ENCODE measurements at places on chromosomes 7 and 10. TPM values are rescaled to one million over a fixed set of nuclear protein-coding genes. Genes with fewer than 3 reads are reported as not detected.
A peak's percentile ranks its signal among the peaks of the same experiment; 100 is the strongest.

DNA sequence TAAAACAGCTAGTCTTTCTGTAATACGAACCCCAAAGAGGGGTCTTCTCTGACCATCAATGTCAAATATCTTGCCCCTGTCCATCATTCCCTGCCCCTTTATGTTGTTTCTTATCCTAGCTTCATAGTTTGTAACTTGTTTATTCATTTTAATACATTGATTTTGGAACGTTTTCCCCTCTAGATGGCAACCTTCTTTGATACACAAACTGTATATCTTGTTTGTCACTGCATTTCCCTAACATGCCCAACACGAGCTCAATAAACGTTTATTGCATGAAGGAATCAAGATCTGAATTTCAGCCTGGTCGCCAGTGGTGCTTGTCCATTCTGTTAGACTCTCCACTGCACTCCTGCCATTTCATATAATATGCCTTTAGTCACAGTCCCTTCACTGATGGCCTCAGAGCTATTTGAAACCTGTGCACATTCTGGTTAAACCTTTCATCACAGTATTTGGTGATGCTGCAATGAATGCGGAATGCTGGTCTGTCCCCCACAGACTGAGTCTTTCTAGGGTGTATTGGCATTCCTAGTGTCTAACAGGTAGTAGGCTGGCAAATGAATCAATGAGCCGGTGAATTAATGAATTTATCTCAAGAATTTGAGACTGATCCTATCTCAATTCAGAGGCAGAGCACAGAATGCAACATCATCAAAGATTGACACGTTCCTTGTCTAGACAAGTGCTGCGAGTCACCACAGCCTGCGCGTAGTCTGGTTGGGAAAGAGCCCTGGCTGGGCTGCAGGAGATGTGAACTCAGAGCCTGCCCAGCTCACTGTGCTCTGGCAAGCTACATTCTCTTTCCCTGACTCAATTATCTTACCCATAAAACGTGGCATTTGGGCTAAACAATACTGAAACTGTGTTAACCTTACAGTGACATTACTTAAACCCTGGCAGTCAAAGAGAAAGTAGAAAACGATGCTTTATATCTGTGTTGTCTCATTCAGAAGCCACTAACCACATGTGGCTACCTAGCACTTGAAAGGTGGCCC lies 55.2 kb upstream of the FRMD4A start:
- no peaks in the 10 kb centered on the region for H3K36me3 ChIP-seq
- no peak for DNase-seq
- H3K4me1 ChIP-seq, result no peaks in the 10 kb centered on the region
- no peak overlapping the region for H3K4me3 ChIP-seq

DNA sequence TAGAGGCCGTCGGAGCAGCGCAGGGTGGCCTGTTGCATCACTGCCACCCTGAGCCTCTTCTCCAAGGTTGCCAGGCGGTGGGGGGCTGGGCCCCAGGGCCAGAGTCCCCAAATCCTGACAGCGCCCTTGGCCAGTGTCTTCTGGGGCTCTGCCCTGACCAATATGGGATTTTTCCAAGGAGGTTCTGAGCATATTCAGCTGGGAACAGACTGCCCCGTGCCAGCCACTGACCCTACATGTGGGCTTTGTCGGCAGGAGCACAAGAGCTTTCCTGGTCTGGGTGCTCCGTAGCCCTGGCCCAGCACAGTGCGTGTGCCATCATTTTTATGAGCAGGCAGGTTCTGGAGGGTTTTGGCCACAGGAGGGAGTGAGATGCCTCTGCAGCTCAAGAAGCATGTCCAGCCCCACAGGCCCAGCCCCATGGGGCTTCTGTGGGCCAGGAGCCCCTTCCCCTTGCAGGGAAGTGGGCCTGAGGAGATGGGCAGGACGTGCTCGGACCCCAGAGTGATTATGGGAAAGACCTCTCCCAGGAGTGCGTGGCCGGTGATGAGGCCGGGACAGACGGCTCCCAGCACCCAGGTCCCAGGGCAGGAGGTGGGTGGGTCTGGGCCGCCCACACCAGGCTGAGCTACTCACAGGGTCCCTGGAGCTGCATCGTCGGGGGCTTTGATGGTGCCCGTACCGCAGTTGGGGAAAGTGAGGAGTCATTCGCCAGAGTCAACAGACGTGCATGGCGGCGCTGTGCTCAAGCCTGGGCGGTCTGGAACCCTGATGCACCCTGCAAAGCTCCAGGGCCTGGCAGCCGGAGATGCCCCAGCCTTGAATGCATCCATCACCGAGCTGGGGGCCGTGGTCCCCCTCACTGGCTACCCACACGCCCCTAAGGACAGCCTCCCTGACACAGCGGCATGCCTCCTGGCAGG lies 66.6 kb downstream of the PWWP2B start:
- H3K4me1 ChIP-seq, result no peaks in the 10 kb centered on the region
- peak overlapping the region; percentile 89 for H3K27ac ChIP-seq
- no peaks in the 10 kb centered on the region for H3K27me3 ChIP-seq

GRCh38 chr7:7861211-7861633 lies 107.4 kb upstream of the GLCCI1 start:
- H3K36me3 ChIP-seq, result no peaks in the 10 kb centered on the region
- no peak for DNase-seq
- no peak overlapping the region for H3K27ac ChIP-seq
- H3K4me3 ChIP-seq, result no peak overlapping the region
- no peaks in the 10 kb centered on the region for H3K4me1 ChIP-seq

- H3K4me1 ChIP-seq, result no peaks in the 10 kb centered on the region
- no peak overlapping the region for H3K27ac ChIP-seq
- H3K36me3 ChIP-seq, result no peaks in the 10 kb centered on the region
These were observed 690.3 kb downstream of the REEP3 start for GRCh38 chr10:64211466-64211865.

Gene ZNRF2
- polyA plus RNA-seq, result 16.2 TPM

Gene CAV1
- 15.7 TPM for polyA plus RNA-seq

All from kidney (tissue), 22 donors.